AG09319 (cell line): ENCODE measurements at places on chromosomes 16 and 17.

GRCh38 chr17:17792551-17793377 is 44.0 kb downstream of the SREBF1 start:
- DNase-seq: no peak

- DNase-seq: no peak
These were observed 5.2 kb upstream of the KCNH6 start for GRCh38 chr17:63517825-63518534.

DNA sequence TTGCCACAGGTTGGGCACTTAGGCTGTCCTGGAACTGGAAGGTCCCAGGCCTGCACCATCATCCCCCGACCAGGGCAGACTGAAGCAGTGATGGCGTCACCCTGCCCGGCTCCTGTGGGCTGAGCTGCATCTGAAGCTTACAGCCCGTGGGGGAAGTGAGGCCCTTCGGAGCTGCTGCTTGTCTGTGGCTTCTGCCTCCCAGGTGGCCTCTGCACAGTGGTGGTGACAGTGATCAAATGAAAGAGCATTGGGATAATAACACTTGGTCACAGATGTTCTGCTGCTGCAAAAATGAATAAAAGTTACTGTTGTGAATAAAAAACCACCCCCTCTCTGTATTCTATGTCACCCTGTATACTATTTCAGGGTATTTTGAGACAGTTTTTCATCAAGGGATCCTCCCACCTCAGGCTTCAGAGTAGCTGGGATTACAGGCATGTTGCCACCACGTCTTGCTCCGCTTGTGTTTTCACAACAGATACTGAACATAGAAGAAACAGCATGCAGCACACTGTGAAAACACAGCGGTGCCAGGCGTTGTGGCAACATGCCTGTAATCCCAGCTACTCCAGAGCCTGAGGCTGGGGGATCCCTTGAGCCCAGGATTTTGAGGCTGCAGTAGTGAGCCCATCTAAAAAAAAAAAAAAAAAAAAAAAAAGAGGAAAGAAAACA is 165.0 kb downstream of the LGALS9B start:
- no peak for DNase-seq

GRCh38 chr17:65545705-65546523 is 15.5 kb downstream of the AXIN2 start:
- no peak for DNase-seq
